Activated CD4-positive, alpha-beta T cell treated with anti-CD3 and anti-CD28 coated beads, Interleukin-2, amount 50 U/mL, for 48 hours (primary cell): ENCODE measurements at places on chromosomes 3 and 15.

DNA sequence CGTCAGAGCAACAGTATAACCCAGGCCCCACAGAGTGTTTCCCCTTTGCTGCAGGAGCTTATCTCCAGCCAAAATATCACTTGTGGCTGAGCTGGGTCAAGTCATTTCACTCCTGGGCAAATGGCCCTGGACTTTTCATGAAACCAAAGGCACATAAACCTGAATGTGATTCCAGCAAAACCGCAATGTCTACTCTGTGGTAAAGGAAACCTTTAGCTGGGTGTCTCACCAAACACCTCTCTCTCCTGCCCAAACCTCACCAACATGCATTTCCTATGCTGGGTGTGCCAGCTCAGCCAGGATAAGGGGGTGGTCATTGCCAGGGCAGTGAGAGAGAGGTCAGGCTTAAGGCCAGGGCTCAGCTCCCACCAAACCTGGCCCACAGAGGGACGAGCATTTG is 67.4 kb downstream of the GTPBP8 start:
- DNase-seq: no peak

DNA sequence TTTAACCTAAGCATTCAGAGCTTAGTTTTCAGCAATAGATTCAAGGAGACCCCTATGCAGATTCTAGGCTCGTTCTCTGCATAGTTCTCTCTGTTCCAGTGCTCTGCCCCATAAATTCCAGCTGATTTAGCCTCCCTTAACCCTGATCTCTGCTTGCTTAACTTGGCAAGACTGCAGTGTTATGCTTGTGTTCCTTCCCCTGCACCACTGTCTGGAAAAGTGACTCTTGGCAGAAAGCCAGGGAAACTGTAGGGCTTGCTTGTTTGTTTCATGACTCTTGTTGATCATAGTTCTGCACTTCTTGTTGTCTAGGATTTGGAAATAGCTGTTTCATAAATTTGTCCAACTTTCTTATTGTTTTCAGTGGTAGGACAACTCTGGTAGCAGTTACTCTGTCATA is 40.1 kb downstream of the ANAPC13 start:
- DNase-seq: no peak

DNA sequence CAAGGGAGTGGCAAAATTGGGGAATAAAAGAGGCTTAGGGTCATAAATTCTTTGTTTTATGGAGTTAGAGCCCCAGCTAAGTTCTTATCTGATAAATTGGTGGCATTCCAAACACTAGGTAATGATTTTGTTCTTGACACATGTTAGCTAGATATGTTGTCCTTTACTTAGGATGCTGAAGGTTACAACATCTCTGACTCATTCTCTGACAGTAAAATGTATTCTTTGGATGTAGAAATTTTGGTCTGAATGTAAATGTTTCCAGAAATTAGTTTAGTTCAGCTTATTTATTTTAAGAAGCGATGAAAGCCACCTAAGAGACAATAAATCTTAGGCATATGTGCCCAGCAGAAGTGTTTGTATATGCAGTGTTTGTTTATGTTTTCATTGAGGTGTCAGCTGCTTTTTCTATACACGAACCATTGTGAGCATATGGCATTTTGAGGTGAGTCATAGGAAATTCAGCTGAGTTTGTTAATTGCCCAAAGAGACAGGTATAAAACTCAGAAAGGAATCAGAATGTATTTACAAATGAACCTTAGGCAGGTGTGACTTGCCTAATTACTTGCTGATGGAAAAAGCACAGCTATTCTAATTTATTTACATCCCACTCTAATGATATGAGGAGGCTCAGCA is 247.7 kb downstream of the AGBL1 start:
- no peak for DNase-seq

DNA sequence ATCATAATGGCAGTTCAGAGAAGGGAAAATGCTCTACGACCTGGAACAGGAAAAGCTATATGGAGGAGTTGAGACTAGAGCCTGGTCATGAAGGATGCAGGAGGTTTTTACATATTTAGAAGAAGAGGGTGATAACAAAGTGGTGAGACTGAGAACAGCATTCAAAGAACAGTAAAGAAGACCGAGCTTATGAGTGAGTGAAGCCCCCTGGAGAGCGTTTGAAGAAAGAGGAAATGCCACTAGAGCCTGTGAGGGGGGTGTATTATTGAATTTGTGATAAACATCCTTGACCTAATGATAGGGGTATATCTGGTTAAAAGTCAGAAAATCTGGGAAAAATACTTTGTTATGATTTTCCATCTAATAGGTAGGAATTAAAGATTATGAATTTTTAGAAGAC is 4.2 kb downstream of the PARP9 start:
- no peak for DNase-seq

DNA sequence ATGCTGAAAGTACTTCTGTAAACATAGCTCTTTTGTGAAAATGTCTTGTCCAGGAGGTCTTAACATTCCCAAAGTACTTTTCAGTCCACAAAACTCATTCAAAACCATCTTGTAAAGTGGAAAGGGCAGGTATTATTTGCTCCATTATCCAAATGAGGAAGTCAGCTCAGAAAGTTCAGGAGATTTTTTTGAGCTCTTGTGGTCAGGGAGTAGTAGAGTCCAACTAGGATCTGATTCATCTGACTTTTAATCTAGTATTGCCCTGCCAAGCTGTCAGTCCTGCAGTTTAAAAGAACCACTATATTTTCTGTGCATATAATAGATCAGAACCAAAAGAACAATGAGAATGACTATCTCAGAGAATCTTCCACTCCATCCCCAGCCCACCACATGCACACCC is 83.5 kb downstream of the FOXB1 start:
- no peak for DNase-seq

DNA sequence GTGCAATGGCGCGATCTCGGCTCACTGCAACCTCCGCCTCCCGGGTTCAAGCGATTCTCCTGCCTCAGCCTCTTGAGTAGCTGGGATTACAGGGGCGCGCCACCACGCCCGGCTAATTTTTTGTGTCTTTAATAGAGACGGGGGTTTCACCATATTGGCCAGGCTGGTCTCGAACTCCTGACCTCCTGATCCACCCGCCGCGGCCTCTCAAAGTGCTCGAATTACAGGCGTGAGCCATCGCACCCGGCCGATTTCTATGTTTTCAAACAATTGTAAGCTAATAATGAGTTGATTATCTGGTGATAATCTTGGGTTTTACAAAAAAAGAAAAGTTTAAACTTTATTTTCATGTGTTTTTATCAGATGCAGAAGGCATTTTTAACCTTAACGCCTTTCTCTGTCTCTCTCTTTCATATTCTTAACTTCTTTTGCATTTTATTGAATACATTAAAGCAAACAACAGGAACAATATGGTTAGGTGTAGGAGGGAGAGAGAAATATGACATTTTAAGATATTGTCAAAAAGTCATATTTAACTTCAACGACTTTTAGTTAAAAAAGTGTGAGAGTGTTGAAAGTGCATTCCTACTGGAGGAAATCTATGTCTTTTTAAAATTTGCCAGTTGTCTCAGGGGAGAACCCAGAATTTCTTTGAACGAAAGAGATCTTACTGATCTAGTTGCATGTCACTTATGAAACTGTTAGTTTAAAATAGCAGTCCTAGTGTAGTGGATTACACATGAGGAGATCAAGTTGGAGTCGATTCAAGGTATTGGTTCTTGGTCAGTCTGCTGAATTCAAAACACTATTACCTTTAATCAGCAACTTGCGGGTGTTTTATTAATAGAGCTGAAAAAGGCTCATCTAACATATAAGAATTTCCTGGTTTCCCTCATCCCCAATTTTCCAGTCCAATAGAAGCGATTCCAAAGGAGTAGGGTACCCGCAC is 3.4 kb upstream of the MEIS2 start:
- no peak for DNase-seq

GRCh38 chr3:171218069-171218468 is 191.5 kb upstream of the SLC2A2 start:
- DNase-seq: no peak

- peak; percentile 35 for DNase-seq
Observed at GRCh38 chr3:155853214-155854140, 750 bp downstream of the SLC33A1 start.

DNA sequence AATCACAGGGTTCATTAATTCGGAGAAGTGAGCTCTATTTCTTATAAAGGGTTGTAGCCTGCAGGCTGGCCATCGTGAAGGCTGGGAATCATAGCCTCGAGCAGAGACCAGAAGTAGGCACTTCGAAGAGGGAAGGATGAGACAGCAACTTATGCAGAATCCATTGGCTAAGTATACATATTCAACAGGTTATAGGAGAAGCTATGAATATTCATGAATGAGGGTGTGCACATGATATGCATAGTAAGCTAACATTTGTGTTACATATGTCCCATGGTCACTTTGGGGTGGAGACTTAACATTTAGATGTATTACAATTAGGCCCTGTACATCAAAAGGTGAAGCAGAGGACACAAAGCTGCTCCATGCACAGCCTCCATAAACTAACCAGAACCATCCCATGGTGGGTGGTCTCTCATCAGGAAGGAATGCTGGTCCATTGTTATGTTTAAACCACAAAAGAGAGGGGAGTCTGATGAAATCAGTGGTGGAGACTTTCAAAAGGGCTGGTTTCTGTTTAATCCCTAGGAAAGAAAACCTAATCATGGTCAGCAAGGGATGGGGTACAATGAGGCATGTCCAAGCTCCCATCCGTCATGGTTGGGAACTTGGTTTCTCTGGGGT is 80.8 kb upstream of the FHIT start:
- DNase-seq: no peak

DNA sequence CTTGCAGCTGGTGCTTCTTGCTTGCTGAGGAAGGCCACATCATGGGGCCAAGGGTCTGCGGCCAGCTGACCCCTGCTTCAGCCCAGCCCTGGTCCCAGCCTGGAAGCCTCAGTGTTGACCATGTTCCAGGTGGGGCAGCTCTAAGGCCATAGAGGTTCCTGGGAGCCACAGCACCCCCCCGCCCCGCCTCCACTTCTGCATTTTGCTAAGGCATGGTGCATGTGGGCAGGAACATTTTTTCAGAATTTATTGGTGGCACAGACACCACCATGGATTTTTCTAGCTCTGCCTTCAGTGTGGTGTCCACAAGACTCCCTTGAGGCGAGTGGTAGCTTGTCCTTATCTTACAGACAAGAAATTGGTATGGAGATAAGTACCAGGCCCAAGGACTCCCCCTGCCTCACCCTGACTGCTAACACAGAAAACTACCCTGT is 1.9 kb upstream of the CHST14 start:
- DNase-seq: no peak

DNA sequence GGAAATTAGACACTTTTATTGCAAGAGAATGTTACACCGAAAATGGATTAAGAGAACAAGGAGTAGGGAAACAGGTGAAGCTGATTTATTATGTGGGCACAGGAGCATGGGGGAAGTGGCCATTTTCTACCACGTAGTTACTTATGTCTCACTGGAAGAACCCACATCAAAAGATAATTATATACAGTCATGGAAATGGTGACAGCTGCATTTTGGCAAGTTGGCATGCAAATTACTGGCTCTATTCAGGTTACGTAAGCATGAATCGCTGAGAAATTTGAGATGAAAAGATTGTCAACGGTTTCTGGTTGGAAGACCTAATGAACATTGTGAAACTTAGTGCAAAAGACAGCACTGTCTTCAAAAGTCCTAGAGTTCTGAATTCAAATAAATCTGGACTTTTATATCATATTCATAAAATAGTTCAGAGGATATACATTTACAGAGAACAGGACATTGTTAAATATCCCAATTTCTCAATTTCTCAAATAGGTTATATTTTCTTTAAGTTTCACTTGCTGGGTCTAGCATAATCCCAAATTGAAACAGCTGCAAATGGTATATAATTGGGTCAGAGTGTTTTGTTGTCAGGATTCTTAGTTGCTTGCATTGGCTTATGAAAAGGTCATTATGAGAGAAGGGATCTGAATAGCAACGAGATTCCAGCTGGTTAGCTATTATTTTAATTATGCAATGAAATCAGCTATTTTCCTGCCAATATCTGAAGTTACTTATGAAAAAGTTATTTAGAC is 567.8 kb downstream of the ZPLD1 start:
- DNase-seq: no peak

- no peak for DNase-seq
Observed at GRCh38 chr3:73525591-73525990, 99.2 kb downstream of the PDZRN3 start.

- no peak for DNase-seq
Observed at GRCh38 chr3:20924646-20925385, 738.8 kb upstream of the SGO1 start.

DNA sequence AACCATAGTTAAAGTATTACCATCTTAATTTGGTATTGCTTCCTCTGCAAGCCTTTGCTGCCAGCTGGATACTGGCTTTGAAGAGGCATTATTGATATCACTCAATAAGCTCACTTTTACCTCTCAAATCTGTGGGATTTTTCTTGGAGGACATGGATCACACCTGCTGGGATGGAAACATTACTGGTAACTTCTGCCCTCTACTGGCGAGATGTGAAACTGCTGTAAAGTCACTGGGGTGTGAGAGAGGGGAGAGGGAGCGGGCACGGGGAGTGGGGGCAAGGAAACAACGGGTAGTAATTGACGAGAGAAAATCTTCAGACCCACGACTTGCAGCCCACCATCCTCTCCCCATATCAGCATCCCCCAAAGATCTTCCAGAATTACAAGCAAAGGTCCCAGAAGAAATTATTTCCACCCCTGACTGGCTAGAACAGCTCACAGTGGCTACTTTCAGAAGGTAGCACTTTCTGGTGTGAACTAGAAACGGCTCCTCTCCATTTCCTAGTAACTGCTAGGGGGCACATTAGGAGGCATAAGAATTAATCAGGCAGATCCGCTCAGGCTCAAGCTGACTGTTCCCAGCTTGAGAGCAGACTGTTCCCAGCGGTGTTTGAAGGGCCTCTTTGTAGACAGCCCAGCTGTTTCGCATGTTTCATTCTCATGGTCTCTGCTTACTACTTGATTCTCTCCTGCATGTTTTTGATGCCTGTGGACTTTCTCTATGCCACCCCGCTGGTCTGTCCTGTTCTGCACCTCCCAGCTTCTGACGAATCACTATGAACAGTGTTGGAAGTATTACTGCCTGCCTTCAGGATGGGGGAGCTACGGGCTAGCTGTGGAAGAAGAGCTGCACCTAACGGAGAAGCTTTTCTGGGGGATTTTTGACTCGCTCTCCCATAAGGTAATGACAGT is 230.4 kb upstream of the CHRM5 start:
- DNase-seq: peak; percentile 54

DNA sequence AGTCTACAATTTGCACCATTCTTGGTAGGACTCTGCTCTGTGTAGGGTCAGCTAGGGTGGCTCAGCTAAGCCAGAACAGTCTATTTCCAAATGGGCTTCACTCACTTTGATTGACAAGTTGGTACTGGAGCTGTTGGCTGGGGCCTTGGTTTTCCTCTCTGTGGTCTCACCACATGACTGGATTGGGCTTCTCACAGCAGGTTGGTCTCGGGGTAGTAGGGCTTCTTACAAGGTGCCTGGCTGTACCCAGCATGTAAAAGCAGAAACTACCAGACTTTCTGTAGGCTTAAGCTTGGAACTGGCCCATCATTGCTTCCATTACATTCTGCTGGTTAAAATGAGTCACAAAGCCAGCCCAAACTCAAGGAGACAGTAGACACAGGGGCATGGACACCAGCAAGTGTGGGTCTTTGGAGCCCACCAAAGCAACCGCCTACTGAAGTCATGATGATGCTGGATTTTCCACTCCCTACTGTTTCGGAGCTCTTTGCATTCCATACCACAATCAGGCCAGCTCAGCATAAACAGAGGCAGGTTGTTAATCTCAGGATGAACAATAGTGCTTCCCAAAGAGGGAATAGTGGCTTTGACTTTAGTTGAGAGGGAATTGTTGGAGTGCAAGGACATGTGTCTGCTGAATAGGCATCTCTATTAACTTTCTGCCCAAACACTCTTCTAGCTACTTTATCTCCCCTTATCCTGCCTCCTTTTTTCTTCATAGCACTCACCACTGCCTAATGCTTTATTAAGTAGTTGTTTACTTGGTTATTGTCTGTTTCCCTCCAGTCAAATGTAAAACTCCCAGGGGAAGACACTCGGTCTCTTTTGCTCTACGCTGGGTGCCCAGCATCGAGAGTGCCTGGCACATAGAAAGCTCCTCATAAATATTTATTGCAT is 78.0 kb upstream of the RARB start:
- DNase-seq: no peak
